ENCODE measurements at places on chromosomes 6 and 20.

DNA sequence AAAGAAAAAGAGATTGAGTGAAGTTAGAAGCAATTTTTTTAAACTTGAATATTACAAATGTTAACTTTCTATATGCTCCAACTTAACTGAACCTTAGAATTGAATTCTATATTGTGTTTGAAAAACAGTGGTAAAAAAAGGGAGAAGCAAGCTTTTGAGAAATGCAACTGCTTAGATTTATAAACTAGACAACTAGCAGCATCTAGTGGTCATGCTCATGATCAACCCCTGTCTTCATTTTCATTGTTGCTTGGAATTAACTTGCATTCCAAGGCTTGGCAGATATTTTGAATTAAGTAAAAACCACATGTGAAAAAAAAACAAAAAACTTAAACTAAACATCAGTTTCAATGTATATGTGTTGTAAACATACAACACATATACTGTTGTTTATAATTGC is 113.1 kb downstream of the C6orf58 start:
- no peak for DNase-seq

GRCh38 chr6:142925575-142926110 is 19.3 kb downstream of the HIVEP2 start:
- no peak for DNase-seq

GRCh38 chr20:25035921-25036320 is 22.0 kb downstream of the ACSS1 start:
- DNase-seq, result no peak

- DNase-seq, result no peak
These were observed 67.4 kb downstream of the IGF2R start for GRCh38 chr6:160036331-160036695.

DNA sequence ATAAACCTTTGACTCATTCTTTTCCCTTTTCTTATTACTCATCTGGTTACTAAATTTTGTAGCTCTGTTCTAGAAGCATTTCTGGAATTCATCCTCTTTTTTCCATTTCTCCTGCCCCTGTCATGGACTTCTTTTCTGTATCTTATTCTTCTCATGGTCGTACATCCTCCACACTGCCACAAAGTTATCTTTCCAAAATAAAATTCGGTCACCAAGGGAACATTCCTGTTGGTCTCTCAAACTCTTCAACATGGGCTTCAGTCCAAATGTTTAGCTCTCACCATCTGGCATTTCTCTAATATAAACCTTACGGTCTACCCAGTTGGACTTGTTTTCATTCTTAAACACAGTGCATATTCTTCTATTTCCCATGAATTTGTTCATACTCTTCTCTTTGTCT is 428.8 kb upstream of the ID4 start:
- DNase-seq, result no peak

DNA sequence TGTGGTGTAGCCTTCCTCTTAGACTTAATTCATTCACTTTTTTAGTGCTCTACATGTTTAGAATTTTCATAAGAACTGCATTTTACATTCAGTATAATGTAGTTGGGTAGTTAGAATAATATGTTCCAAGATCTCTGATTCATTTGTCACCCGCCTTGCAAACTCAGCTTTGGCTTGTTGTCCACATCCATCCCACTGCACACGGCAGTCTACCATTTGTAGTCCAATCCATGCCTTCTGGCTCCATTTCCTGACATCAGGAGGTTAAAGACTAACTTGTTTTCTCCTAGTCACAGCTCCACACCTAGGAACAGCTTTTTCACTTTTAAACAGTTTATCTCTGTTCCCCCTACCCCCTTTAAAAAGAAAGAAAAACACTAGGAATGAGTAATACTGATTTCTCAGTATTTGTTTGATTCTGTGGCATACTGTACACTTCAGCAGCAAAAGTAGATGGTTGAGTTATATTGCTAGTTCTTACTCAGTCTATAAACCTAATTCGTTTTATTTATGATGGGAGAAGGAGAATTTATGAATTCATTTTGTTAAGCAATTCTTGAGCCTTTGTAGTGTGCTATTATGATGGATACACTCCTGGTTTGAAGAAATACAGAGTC is 180.9 kb downstream of the ARID1B start:
- DNase-seq, result no peak

- DNase-seq, result no peak
These were observed 231.0 kb upstream of the PRND start for GRCh38 chr20:4490606-4491280.

DNA sequence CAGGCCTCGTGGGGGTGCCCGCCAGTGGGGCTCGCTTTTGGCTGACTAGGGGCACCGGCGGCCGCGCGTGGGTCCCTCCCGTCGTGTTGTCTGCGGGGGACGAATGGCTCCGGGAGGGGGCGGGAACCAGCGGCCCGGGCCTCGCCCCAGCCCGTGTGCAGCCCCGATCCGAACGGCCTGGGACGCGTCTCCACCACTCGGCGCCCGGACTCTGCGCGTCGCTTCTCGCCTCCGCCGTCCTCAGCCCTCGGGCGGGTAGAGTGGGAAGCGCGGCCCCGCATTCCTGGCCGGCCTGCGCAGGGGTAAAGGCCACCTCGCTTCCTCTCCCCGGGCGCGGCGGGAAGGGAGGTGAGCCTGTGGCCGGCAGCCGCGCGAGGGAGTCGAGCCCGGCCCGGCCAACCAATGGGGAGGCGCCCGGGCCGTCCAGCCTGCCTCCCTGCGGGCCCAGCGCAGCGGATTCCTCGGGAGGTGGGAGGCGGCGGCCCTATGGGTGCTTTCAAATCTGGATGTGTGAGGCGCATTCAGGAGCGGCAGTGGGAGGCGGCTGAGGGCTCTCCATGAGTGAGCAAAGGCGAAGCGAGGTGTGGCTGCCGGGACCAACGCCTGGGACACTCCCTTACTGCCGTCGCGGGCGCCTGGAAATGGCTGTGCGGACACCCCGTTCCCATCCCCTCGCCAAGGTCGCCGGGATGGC is 1.1 kb upstream of the ZBTB46 start:
- DNase-seq, result no peak

DNA sequence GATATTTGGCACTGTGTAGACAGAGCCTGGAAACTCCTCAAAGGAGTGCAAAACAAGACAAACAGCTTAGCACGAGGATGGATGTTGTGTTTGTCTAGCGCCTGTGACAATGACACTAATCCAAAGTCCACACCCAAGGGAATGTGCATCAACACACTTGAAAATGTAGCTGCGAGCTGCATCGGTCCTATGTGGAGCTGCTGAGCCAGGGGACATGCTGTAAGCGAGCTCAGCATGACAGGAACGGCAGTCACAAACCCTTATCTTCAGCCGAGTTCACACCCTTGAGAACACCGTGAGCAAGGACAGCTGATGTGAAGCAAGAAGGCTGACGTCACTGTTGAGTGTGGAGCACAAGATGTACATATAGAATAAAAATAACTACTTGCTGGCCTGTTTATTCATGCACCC is 684.3 kb downstream of the QKI start:
- no peak for DNase-seq

DNA sequence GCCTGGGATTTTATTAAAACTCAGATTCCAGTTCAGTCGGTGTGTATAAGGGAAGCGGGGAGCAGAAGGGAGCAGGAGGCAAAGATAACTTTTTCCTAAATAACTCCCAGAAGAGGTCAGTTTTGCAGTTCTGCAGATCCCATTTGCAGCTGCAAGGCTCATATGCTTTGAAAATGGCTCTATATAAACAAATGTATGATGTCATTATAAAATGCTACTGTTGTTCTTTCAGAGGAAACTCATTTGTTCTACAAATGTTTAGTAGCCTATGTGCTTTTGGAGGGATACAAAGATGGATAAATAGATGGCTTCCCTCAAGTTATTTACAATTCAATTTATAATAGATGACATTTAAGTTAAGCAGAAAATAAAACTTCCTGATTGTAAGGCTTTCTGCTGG is 29.2 kb upstream of the DSP start:
- DNase-seq, result no peak

- no peak for DNase-seq
These were observed 51.9 kb downstream of the RPF2 start for GRCh38 chr6:111033628-111034289.

GRCh38 chr20:56630506-56631317 is 1.6 kb downstream of the TFAP2C start:
- no peak for DNase-seq

DNA sequence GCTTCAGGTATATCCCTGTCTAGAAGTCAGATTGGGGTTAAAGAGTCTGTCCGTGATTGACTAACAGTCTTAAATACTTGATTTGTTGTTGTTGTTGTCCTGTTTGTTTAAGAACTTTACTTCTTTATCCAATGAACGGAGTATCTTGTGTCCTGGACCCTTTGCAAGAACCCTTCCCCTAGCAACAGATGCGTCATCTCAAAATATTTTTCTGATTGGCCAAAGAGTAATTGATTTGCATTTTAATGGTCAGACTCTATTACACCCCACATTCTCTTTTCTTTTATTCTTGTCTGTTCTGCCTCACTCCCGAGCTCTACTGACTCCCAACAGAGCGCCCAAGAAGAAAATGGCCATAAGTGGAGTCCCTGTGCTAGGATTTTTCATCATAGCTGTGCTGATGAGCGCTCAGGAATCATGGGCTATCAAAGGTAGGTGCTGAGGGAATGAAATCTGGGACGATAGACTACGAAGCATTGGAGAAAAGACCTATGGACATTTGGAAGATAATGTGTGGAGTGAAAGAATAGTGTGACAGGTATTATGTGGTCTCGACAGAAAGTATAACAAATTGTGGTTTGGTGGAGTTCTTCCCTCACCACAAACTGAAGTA is at the start of gene HLA-DRA:
Gene HLA-DRA, plus strand, starts transcription at position 286 of the 613 bp plus-strand sequence. Its CDS starts 64 bp downstream, at position 350.
- DNase-seq, result no peak

DNA sequence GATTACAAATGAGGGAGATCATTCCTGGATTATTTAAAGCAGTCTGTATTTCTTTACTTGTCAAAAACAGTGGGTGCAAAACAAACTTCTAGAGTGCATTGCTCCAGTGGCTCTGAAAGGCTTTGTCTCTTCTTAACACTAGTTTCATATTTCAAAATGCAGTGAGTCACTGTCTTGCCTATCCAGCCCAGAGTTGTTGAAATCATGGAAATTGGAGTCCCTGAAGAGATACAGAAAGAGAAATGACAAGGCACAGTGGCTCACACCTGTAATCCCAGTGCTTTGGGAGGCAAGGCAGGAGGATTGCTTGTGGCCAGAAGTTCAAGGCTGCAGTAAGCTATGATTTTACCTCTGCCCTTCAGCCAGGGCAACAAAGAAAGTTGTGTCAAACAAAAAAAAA is 11.3 kb downstream of the SLC2A12 start:
- DNase-seq, result no peak

GRCh38 chr6:48835421-48835958 is 627.6 kb downstream of the MMUT start:
- no peak for DNase-seq

GRCh38 chr6:118812970-118813369 is 81.0 kb upstream of the ASF1A start:
- DNase-seq, result no peak

GRCh38 chr20:16684416-16684815 is 45.4 kb upstream of the SNRPB2 start:
- DNase-seq, result no peak

DNA sequence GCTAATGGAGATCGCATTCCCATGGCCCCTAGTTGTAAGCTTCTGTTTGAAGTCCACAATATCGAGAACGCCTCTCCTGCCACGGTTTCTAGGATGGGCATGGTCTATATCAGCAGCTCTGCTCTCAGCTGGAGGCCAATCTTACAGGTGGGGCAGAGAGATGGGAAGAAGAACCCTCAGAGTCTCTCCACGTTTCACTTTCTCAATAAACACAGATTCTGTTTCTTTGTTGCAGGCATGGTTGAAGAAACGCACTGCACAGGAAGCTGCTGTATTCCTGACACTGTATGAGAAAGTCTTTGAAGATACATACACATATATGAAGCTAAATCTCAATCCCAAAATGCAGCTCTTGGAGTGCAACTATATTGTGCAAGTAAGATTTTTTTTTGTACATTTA is 157.9 kb downstream of the DNAH8 start:
- no peak for DNase-seq

DNA sequence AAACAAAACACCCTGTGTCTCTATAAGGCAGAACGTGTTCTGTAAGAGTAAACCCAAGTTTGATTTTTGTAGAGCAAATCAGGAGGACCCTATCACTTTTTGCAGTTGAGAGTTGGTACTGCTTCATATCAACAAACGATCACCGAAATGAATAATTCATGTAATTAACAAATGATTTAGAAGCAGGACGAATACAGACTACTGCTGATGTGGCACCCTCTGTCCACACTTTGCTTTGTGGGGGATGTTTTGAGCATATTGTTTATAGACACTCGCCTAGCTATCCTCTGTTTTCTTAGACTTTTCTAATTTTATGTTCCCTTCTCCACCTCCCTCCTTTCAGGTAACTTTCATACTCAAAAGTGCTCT is 1.5 kb downstream of the CD2AP start:
- no peak for DNase-seq

DNA sequence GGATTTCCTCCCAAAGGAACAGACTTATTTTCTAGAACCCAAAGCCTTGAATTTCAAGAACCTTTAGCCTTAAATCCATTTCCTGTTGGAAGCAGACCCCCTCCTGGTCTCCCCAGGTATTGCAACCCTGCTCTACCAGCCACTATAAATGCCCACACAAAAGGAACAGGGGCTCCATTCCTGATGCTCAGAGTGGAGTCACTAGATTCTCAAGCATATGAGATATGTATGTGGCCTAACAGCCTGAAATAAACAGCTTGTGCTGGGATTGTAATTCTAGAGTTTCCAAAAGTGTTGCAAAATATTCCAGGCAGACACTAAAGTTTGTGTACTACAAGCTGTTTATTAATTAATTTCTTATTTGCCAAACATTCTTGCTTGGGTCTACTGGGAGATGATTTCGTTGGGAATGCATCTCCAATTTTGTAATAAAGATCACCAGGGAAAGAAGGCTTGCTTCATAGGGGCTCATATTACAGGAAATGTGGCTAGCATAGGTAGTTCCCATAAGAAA is 44.8 kb downstream of the RIPOR3 start:
- DNase-seq, result no peak

DNA sequence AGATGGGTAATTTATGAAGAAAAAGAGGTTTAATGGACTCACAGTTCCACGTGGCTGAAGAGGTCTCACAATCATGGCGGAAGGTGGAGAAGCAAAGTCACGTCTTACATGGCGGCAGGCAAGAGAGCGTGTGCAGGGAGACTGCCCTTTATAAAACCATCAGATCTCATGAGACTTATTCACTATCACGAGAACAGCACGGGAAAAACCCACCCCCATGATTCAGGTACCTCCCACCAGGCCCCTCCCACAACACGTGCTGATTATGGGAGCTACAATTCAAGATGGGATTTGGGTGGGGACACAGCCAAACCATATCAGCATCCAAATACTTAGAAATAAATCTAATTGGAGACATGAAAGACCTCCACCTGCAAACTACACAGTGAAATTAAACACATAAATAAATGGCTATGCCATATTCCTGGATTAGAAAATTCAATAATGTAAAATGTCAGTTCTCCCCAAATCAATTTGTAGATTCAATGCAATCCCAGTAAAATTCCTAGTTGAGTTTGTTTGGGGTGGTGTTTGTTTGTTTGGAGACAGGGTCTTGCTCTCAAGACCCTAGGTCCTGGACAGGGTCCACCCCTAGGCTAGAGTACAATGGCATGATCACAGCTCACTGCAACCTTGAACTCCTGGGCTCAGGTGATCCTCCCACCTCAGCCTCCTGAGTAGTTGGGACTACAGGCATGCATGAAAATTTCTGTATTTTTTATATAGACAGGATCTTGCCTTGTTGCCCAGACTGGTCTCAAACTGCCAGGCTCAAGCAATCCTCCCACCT is 101.6 kb downstream of the TAF4 start:
- no peak for DNase-seq

All from T-helper 9 cell (primary cell).